ENCODE measurements at places on chromosomes 3 and 15. TPM values are rescaled to one million over a fixed set of nuclear protein-coding genes. Genes with fewer than 3 reads are reported as not detected.

The ARHGEF3 gene
- 59.4 TPM for total RNA-seq

The CDHR4 gene
- total RNA-seq: not detected

The ANKUB1 gene
- total RNA-seq: not detected

GRCh38 chr15:91142106-91142744 is 42.2 kb downstream of the SV2B start:
- H3K36me3 ChIP-seq: no peaks in the 10 kb centered on the region
- H3K27ac ChIP-seq: no peak overlapping the region
- no peaks in the 10 kb centered on the region for H3K4me1 ChIP-seq
- no peaks in the 10 kb centered on the region for H3K27me3 ChIP-seq

DNA sequence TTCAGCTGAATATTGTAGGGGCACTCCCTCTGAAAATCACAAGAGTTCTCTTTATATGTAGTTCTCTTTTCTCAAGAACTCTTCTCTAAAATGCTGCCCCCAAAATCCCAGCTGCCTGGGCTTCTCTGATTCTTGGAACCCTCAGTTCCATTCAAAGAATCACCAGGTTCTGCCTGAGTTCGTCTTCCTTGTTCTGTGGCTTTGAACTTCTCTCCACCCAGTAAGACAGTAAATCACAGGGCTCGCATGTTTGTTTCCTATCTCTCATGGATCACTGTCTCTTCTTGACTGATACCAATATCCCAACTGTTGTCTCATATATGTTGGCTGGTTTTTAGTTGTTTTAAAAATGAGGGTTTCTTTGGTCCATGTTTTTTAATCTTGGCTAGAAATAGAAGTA is 359.5 kb upstream of the CBLB start:
- H3K36me3 ChIP-seq: no peaks in the 10 kb centered on the region
- DNase-seq: no peak
- H3K4me3 ChIP-seq: no peak overlapping the region
- no peaks in the 10 kb centered on the region for H3K4me1 ChIP-seq
- no peaks in the 10 kb centered on the region for H3K27me3 ChIP-seq

GRCh38 chr3:109275702-109276293 is 40.5 kb downstream of the DPPA2 start:
- H3K36me3 ChIP-seq: no peaks in the 10 kb centered on the region
- H3K27me3 ChIP-seq: no peaks in the 10 kb centered on the region
- H3K4me1 ChIP-seq: no peaks in the 10 kb centered on the region
- no peak for DNase-seq
- no peak overlapping the region for H3K4me3 ChIP-seq

DNA sequence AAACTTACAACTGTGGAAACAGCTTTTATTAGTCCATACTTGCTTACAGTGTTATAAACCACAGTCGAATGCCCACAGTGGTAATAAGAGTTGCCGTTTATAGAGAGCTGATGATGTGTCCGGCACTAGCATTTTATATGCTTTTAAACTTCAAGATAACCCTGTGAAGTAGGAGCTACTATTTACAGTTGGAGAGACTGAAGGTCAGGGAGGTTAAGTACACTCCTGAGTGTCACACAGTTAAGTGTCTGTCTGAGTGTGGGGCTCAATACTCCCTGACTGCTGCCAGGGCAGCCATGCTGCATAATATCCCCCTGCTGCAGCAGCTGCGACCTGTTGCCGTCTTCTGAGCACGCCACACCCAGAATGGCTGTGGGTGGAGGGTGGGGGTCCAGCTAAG is 89.9 kb upstream of the TNFAIP8L3 start:
- H3K36me3 ChIP-seq: no peaks in the 10 kb centered on the region
- H3K27me3 ChIP-seq: no peaks in the 10 kb centered on the region
- H3K4me3 ChIP-seq: no peak overlapping the region
- DNase-seq: no peak

- H3K27me3 ChIP-seq: no peaks in the 10 kb centered on the region
- no peaks in the 10 kb centered on the region for H3K36me3 ChIP-seq
- H3K4me1 ChIP-seq: no peaks in the 10 kb centered on the region
- no peak for DNase-seq
These were observed 357.1 kb upstream of the CFAP20DC start for GRCh38 chr3:59406943-59407342.

DNA sequence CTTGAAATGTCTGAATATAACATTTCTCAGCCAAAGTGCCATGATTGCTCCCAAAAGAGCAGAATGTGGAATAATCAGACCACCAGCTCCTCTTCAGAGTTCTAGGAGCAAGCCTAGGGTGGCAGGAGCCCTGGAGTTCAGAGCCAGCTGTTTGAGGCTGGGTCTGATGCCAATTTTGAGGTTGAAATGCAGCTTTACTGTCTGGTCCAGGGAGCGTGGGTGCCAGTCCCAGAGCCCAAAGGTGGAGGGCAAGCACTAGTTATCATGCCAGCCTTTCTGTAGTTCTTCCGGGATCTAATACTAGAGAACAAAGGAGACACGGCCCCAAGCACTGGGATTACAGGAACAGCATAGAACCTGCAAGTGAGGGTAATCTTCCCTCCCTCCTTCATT is 69.3 kb downstream of the TNFAIP8L3 start:
- no peak overlapping the region for H3K27ac ChIP-seq
- DNase-seq: no peak
- H3K36me3 ChIP-seq: no peaks in the 10 kb centered on the region
- no peaks in the 10 kb centered on the region for H3K4me1 ChIP-seq
- H3K4me3 ChIP-seq: no peak overlapping the region

- H3K27ac ChIP-seq: no peak overlapping the region
- H3K27me3 ChIP-seq: no peaks in the 10 kb centered on the region
- no peaks in the 10 kb centered on the region for H3K36me3 ChIP-seq
- H3K4me1 ChIP-seq: no peaks in the 10 kb centered on the region
These were observed 583.8 kb downstream of the FOXP1 start for GRCh38 chr3:70999730-71000129.

GRCh38 chr3:116253511-116253910 is 191.8 kb downstream of the LSAMP start:
- H3K4me1 ChIP-seq: no peaks in the 10 kb centered on the region
- no peak for DNase-seq
- no peak overlapping the region for H3K4me3 ChIP-seq

All from prostate gland (tissue), 2 donors.